ENCODE measurements at places on chromosomes 7 and 10. TPM values are rescaled to one million over a fixed set of nuclear protein-coding genes. Genes with fewer than 3 reads are reported as not detected.

The GIMAP6 gene
- polyA plus RNA-seq = 41.2 TPM

The RSPH10B2 gene
- 1.4 TPM for polyA plus RNA-seq

The CCDC136 gene
- 1.1 TPM for polyA plus RNA-seq

The ST8SIA6 gene
- 1.8 TPM for polyA plus RNA-seq

- no peak for DNase-seq
Measured at GRCh38 chr10:75718991-75719390, 287.6 kb downstream of the LRMDA start.

The SRPK2 gene
- polyA plus RNA-seq = 13.1 TPM

The COL13A1 gene
- polyA plus RNA-seq = 4.5 TPM

- DNase-seq = no peak
Measured at GRCh38 chr10:44004913-44005787, 356.5 kb upstream of the ZNF32 start.

DNA sequence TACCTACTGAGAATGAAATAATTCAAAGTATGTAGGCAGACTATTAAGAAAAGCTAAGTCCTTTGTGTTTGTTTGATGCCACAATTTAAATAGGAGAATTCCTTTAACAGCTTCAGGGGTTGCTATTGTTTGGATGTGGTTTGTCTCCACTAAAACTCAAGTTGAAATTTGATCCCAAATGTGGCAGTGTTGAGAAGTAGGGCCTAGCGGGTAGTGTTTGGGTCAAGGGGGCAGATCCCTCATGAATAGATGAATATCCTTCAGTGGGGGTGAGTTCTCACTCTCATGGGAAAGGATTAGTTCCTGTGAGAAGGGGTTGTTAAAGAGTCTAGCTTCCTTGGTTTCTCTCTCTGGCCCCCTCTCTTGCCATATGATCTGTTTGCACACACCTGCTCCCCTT is 97.0 kb downstream of the HGF start:
- DNase-seq = no peak

DNA sequence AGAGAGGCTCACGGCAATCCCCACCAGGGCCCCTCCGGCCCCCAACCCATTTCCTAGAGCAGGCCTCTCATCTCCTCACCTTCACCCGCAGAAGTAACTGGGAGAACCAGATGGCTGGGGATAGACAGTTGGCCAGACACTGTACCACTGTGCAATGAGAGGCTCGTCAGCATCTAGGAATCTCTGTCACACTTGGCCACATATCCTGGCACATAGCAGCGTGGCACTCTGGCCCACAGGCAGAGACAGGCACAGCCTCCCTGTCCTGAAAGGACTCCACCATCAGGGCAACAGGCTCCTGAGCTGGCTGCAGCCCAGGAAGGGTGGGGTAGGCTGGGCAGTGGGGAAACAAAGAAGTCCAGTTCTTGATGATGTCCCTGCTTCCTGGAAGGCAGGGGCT is 45.8 kb downstream of the C10orf143 start:
- DNase-seq = no peak

GRCh38 chr10:72122221-72122620 is 33.9 kb upstream of the SPOCK2 start:
- no peak for DNase-seq

DNA sequence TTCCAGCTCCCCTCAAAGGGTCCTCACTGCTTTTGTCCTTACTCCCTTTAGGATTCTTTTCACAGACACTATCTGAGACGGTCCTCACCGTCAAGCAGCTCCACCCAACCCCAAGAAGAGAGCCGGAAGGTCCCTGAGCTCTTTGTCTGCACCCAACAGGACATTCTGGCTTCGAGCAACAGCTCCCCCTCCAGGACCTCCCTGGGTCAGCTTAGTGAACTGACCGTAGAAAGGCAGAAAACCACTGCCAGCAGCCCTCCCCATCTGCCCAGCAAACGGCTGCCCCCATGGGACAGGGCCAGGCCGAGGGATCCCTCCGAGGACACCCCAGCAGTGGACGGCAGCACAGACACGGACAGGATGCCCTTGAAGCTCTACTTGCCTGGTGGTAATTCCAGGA is 19.9 kb downstream of the MINDY4 start:
- DNase-seq = no peak

- no peak for DNase-seq
Measured at GRCh38 chr10:130750441-130750840, 561.1 kb downstream of the TCERG1L start.

DNA sequence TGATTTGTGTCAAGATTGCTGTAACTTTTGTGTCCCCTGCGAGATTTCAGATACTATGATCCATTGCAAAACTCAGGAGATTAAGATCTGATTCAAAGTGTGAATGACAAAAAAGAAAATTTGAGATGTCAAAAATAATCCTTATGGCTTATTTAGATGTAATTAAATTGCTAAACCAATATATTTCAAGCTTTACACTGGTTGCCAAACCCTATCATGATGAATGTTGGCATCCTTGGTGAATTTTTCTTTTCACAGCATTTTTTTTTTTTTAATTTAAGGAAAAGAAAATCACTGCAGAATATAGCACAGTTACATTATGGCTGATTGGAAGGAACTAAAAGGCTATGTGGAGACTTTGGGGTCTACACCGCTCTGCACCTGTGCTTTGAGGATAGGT is 133.5 kb upstream of the PITRM1 start:
- no peak for DNase-seq

The RNF133 gene
- polyA plus RNA-seq = 0.05 TPM

GRCh38 chr7:155764438-155764793 is 47.8 kb downstream of the SHH start:
- peak; percentile 49 for DNase-seq

The ZCWPW1 gene
- 12.2 TPM for polyA plus RNA-seq

The MEIG1 gene
- 1.0 TPM for polyA plus RNA-seq

DNA sequence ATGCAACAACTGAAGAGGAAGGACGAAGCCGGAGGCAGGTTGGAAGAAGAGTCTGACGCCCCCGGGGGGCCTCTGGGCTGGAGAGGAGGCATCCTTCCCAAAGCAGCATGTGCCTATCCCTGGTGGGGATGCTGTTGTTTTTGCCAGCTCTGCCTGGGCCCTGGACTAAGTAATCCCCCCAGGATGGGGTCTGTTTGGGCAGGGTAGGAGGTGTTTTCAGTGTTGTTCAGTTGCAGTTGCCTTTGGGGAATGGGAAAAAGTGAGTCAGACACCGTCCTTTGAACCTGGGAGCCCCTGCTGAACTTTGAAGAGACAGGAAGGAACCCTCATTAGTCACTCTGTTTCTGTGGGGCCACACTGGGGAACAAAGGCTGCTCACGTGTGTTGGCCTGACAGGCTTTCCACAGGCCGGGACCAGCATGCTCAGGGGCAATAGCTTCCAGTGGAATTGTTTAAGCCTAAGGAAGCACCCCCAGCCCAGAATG is 35.2 kb upstream of the GDF10 start:
- no peak for DNase-seq

The MYO3A gene
- polyA plus RNA-seq = 0.08 TPM

All from lung (tissue), 17 donors.